Renal pelvis (tissue), 12 donors: ENCODE measurements at places on chromosomes 6 and 20.

- no peak for DNase-seq
Measured at GRCh38 chr6:14951704-14952103, 294.2 kb upstream of the JARID2 start.

DNA sequence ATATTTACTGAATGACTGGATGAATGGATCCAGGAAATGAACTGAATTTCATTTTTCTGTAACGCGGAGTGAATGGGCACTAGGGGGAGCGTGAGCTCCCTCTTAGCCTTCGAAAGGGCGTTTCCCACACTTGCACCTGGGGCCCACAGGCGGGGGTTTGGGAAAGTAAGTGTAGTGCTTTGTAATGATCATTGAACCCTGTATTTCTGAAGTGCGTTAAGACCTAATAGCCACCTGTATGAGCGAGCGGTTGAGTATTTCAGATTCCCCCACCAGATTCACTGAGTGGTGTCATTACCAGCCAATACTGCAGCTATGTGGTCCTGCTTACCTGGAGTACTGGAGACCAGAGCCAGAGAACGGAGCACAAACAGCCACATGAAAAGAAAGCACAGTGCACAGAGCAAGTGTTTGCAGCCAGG lies 10.5 kb downstream of the SYTL3 start:
- no peak for DNase-seq

GRCh38 chr6:157994125-157994795 lies 12.6 kb downstream of the SYNJ2 start:
- DNase-seq = no peak

DNA sequence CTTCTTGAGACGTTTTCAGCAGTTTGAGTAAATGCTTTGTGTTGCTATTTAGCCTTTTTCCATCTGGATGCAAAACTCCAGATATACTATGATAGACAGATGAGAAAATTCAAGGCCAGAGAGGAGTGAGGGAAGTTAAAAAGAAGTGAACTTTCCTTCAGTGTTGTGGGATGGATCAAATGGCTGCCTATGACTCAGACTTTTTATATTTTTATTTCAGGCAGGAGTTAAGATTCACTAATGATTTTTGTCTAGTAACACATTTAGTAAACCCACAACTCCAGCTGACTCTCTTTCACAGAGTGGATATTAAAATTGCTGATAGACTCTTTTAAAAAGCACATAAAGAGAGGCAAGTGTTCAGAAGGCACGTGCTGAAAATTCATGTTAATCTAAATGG lies 23.2 kb upstream of the PTCHD4 start:
- DNase-seq = no peak

- DNase-seq = no peak
Measured at GRCh38 chr20:23700931-23701330, 12.1 kb upstream of the CST4 start.

DNA sequence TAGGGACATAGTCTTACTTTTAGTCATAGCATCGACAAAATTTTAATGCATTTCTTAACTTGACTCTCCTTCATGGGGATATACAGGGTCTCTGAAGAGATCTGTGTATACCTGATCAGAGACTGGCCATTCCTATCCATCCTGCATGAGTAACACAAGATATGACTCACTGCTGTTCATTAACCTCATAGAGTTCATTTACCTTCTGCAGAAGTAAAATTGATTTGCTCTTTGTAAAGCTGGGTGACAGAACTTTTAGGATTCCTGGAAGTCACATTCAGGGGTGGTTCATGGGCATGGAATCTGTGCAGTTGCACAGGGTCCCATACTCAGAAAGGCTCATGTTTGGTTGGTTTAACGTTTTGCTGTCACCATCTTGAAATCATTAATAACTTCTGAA lies 53.2 kb downstream of the PDE7B start:
- DNase-seq = no peak

DNA sequence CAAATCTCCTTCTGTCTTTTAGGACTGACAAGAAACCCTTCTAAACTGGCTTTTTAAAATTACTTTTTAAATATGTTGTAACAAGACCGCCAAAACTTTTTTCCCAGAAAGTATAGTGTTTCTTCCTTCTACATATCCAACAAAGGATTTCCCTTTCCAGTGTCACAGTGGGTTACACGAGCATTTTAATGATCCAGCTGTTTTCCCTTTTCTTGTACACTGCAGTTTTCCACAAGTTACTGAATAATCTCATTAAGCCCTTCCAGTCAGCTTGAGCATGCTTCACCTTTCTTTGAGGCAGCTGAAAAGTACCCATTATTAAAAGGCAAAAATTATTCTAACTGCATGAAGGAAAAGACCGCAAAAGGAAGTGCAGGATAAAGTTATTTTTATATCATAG lies 48.6 kb downstream of the CD24 start:
- DNase-seq = no peak

GRCh38 chr6:142381845-142382378 lies 80.1 kb downstream of the ADGRG6 start:
- no peak for DNase-seq

DNA sequence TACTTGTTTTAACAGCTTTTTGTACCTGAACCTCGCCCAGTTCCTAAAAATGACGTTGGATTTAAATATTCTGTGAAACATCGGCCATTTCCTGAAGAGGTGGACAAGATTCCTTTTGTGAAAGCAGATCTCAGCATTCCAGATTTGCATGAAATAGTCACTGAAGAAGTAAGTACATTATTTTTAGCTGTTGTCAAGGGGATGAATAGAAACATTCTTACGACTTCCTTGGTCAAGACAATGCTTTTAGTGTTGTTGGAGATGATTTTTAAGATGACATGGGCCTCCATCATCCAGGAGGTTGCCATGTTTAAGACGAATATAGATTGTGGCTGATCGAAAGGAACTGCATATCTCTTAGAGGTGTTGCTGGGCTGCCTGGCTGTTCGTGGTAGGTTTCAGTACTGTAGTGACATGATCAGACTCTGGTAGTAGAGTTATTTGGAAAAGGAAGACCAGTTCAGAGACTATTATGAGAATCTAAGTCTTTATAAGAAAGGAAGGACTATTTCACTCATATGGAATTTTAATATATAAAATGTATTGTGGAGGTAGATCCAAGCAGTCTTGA lies 29.9 kb upstream of the ADIG start:
- DNase-seq = no peak

GRCh38 chr6:144008846-144009245 lies 787 bp upstream of the PLAGL1 start:
- no peak for DNase-seq

GRCh38 chr6:33869826-33870423 lies 66.1 kb upstream of the MLN start:
- no peak for DNase-seq

GRCh38 chr6:20116792-20117191 lies 95.5 kb downstream of the MBOAT1 start:
- no peak for DNase-seq

- no peak for DNase-seq
Measured at GRCh38 chr6:159105716-159106115, 60.9 kb upstream of the TAGAP start.
